ENCODE measurements at places on chromosomes 11 and 22. TPM values are rescaled to one million over a fixed set of nuclear protein-coding genes. Genes with fewer than 3 reads are reported as not detected.

Gene CD3G
- not detected for total RNA-seq

Gene SCN3B
- total RNA-seq = 0.23 TPM

Gene SLC22A9
- not detected for total RNA-seq

Gene P2RX6
- 0.56 TPM for total RNA-seq

Gene FXYD2
- 16.9 TPM for total RNA-seq

Gene B3GAT1
- total RNA-seq = not detected

Gene APOL4
- not detected for total RNA-seq

Gene TRIM29
- total RNA-seq = 6.2 TPM

Gene GRIK4
- not detected for total RNA-seq

Gene NUP98
- total RNA-seq = 67.2 TPM

Gene TXNRD2
- 33.8 TPM for total RNA-seq

Gene OR5AN1
- total RNA-seq = not detected

Gene PLAAT4
- 1.7 TPM for total RNA-seq

Gene SLC15A3
- total RNA-seq = not detected

Gene FJX1
- total RNA-seq = 40.3 TPM

Gene OR51B4
- total RNA-seq = not detected

Gene CACNA1I
- total RNA-seq = 0.03 TPM

Gene C11orf65
- total RNA-seq = 0.13 TPM

Gene IGLL5
- total RNA-seq = not detected

Gene OSBPL5
- total RNA-seq = 5.3 TPM

Gene NXPE1
- not detected for total RNA-seq

Gene HBG1
- total RNA-seq = not detected

Gene GGTLC3
- not detected for total RNA-seq

Gene SYT12
- 10.3 TPM for total RNA-seq
